NCI-H1436 treated with DMSO at 0.1 percent for 48 hours (cell line): ENCODE measurements at places on chromosomes 16 and 17.

GRCh38 chr16:85220125-85220839, 108.0 kb upstream of the CIBAR2 start:
- no peak for DNase-seq

- DNase-seq, result no peak
These were observed 16.6 kb downstream of the MYO18A start for GRCh38 chr17:29163563-29163962.

- DNase-seq, result no peak
These were observed 35.2 kb downstream of the LRRC75A start for GRCh38 chr17:16456742-16457316.

- no peak for DNase-seq
These were observed 488 bp upstream of the SEBOX start for GRCh38 chr17:28365487-28365886.

- DNase-seq, result no peak
These were observed 191.8 kb downstream of the SNX29 start for GRCh38 chr16:12168074-12169000.

- DNase-seq, result no peak
These were observed 58.3 kb downstream of the STH start for GRCh38 chr17:46057366-46057765.

GRCh38 chr16:85046472-85046916, 18.9 kb downstream of the KIAA0513 start:
- no peak for DNase-seq

- no peak for DNase-seq
These were observed 38.5 kb downstream of the IGF2BP1 start for GRCh38 chr17:49035470-49036269.

DNA sequence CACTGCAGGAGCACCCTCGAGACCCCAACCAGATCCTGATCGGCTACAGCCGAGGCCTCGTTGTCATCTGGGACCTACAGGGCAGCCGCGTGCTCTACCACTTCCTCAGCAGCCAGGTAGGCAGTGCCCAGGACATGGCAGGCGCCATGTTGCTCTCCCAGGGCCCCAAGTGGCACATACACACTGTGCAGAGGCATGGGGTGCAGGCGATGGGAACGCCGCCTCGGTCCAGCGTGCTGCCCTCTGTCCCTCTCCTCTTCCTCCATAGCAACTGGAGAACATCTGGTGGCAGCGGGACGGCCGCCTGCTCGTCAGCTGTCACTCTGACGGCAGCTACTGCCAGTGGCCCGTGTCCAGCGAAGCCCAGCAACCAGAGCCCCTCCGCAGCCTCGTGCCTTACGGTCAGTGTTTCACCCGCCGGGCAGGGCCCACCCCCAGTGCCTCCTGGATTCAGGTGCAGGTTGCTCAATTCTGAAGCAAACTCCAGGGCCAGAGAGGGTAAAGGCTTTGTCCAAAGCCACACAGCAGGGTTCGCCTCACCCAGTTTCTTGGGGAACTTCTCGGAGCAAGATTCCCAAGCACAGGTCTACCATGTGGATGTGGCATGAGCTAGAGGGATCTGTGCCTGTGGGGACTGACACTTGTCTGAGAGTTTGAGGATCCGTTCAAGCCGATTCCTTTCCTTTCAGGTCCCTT, 24.4 kb upstream of the MYO15B start:
- no peak for DNase-seq

GRCh38 chr17:55624772-55625433, 97.8 kb downstream of the TMEM100 start:
- DNase-seq, result no peak

GRCh38 chr17:56697190-56697589, 103.7 kb downstream of the NOG start:
- DNase-seq, result no peak

GRCh38 chr17:34357398-34357797, 1.1 kb downstream of the CCL13 start:
- DNase-seq, result no peak

GRCh38 chr17:63600569-63601438, at the start of gene TACO1:
Gene TACO1 (plus strand): TSS chr17:63600895. CDS start chr17:63601084, 189 bp downstream.
- peak; percentile 15 for DNase-seq

GRCh38 chr17:61784510-61784909, 78.8 kb downstream of the BRIP1 start:
- no peak for DNase-seq

DNA sequence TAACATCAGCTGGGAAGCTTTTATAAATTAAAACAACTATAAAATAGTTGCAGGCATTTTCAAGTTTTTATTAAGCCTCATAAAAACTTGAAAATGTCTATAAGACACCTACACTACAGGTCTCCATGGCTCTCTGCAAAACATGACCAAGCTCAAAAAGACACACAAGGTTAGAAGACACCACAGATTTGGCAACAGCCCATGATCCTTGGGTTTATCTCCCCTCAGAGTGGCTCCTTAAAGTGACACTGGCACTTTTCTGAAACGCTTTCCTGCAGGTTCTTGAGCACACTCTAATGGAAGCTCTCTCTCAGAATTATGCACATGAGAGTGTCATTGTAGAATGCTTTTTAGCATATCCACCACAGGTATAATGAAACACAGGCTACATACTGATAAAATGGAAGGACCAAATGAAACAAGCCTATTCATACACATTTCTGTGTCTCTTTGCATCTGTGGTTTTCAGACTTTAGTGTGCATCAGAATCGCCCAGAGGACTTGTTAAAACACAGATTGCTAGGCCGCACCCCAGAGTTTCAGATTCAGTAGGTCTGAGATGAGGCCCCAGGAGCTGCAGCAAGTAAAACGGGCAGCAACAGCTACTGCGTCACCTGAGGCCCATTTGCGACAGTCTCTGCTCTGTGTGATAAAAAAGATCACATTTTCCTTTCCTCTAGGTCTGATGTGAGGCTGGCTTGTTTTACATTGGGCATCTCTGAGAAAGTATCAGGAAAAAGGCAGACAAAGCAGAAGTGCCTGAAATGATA, 75.0 kb upstream of the WSB1 start:
- DNase-seq, result no peak

DNA sequence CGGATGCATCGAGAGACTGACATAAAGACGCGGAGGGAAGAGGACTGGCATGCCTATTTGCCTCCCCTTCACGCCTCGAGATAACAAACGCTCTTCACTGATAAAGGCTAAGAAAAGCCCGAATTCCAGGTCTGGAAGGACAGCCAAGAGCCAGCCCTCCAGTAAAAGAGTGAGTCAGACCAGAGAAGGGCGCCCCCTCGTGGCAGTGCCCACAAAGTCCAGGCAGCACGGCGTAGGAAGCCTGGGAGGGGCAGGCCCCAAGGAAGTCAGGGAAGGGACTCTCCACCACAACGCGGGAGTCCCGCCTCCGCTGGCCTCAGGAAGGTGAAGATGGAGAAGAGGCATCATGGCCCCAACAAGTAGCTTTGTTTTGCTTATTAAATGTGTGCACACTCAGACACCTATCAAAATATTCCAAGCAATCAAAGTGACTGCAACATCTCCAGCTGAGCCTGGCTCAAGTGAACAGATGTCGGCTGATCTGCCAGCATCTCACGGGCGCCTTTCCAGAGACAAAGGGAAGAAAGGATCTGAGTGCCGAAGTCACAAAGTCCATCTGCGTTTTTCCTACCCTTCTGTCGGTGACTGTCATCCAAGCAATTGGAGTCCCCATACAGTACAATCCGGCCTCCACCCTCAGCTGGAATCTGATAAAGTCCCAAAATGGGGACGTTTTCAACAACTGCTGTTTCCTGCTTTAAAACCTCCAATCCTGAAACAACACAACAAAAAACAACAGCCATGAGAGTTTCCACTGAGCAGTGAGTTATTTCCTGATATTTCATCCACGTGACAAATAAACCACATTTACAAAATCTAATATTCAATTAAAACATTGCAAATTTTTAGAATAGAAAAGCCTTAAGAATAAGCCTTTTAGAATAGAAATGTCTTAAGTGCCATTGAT, 20.4 kb upstream of the SLC38A8 start:
- DNase-seq, result no peak

- DNase-seq, result no peak
These were observed 3.7 kb downstream of the CDH1 start for GRCh38 chr16:68740628-68741346.

DNA sequence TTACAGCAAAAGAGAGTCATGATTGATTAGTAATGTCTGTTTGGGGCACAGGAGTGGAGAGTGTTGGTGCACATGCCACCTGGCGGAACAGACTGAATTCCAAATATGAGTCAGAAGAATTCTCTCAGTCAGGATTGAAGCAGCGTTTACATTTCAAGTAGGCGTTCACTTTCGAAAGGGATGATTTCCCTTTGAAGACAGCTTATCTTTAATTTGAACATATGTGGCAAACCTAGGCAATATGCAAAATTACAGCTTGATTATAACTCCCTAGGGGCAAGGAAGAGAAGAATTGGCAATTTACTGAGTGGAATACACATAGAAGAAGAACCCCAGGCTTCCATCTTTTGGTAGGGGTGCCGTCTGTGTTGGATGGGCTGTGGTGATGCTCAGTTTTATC, 235.8 kb downstream of the HAPSTR1 start:
- no peak for DNase-seq

GRCh38 chr17:58503866-58504265, 10.6 kb downstream of the MTMR4 start:
- no peak for DNase-seq
